Stimulated activated CD8-positive, alpha-beta memory T cell treated with anti-CD3 and anti-CD28 coated beads, Interleukin-4, amount 100 ng/mL, for 1 hour (primary cell): ENCODE measurements at places on chromosomes 2 and 18.

- no peak for DNase-seq
These were observed 369.6 kb downstream of the FBXO15 start for GRCh38 chr18:73778032-73778359.

GRCh38 chr2:224033601-224034000, 5.5 kb downstream of the SERPINE2 start:
- DNase-seq: no peak

DNA sequence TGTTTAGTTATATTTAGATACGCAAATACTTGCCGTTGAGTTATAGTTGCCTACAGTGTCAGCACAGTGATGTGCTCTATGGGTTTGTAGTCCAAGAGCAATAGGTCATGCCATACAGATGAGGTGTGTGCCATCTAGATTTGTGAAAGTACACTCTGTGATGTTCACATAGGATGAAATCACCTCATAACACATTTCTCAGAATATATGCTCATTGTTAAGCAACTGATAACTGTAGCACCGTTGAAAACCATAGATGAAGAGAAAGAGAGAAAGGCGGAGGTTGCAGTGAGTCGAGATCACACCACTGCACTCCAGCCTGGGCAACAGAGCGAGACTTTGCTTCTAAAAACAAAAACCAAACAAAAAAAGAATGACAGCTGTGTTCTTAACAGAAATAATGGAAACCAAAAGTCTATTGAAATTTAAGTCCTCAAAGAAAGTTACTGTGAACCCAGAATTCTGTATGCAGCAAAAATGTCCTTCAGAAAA, 9.5 kb downstream of the DGKD start:
- DNase-seq: no peak

GRCh38 chr2:186304064-186304463, 182.0 kb upstream of the ZC3H15 start:
- no peak for DNase-seq

GRCh38 chr2:181807526-181807925, 84.0 kb upstream of the ITPRID2 start:
- DNase-seq: no peak

DNA sequence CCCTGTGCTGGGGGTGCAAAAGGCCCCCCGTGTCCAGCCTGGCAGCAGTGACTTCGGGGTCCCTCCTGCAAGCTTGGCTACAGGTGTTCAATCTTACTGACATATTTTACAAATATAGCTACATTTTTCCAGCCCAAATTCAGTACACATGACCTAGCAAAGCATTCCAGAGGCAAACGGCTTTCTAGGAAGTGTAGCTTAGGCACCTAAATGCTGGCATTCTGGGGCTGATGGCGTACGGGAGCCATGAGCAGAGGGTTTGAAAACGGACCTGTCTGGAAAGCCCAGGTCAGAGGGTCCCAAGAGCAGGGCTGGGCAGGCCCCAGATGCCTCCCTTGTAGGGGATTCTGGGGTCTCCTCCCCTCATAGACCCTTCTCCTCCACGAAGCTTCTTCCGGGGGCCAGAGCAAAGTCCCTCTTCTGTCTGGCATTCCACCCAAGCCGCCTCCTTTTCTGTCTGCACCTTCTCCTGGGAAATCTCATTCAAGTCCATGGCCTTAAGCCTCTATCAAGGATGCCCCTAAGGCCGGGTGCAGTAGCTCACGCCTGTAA, 63.3 kb upstream of the ASAP2 start:
- no peak for DNase-seq

DNA sequence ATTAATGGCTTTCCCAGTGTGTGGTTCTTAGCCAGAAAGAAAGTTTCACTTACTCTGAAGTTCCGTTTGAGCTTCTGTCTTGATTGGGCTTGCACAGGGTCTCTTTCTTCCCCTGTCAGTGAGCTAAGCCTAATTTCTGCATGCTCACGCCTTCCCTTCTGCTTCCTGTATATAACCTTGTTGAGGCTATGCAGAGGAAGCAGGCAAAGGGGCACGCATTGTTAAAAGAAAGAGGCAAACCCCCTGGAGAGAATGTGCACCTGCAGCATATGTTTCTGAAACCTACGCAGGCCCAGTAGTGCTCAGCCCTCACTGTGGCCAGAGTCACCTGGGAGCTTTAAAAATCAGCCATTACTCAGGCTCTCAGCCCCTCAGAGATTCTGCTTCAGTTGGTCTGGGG, 14.5 kb upstream of the PLA2R1 start:
- DNase-seq: no peak

DNA sequence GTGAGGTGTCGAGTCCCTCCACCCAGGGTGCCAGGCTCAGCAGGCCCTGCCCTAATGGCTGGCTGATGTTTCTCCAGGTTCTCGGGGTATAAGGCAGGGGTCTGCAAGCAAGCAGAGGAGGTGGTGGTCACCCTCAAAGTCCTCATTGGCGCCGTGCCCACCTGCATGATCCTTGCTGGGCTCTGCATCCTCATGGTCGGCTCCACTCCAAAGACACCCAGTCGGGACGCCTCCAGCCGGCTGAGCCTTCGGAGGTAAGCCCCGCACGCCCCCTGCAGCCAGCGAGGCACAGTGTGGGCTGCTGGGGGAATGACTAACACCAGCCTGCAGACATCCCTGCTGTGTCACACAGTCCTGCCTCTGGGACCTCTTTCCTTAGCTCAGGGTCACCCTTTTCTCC, 14.1 kb downstream of the MFSD2B start:
- no peak for DNase-seq

DNA sequence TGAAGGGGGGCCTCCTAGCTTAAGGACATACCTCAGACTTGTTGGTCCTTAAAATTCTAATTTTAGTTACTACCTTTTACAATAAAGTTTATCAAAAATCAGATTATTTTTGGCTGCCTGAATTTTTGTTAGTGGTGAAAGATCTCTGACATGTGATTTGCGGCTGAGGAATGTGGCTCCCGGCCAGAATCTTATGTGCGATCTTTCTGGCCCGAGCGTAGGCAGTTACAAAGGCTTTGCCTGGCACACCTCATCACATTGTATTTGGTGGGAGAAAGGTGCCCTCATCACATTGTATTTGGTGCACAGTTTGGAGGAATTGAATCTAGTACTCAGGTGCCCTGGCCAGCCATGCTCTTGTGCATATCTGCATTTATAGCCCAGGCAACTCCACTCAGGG, 289.1 kb downstream of the GULP1 start:
- DNase-seq: no peak

DNA sequence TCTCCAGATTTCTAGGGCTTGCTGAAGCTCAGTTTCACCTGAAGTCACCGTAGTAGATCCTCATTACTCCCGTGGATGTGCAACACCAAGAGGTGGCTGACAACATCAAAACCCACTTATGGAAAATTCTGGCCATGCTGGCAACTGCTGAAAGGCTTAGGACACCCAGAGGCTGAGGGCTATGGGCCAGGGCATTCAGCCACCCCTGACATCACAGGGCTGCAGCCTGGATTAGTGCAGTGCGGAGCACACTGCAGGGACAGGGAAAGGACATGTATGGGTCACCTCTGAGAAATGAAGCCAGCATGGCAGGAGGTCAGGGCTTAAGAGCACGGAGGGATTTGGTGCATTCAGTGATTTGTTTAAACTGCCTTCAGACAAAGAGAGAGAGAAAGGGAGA, 300.6 kb downstream of the TDRD15 start:
- no peak for DNase-seq

DNA sequence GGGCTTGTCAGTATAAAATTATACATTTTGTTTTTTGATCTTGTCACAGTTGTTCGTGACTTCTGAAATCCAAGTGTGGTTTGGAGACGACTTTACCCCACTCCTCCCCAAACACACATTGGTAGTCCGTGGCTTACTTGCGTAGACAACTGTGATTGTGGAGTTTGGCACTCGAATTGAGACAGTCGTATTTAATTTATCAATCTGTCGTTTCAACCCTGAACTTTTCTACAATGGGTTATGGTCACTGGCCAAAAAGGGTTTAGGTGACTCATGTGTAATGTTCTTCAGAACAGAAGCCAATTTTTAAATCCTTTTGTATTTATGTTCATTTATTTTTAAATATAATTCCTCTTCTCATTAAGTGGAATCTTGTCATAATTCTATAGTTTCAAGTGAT, 129.9 kb downstream of the SPTBN1 start:
- DNase-seq: no peak

DNA sequence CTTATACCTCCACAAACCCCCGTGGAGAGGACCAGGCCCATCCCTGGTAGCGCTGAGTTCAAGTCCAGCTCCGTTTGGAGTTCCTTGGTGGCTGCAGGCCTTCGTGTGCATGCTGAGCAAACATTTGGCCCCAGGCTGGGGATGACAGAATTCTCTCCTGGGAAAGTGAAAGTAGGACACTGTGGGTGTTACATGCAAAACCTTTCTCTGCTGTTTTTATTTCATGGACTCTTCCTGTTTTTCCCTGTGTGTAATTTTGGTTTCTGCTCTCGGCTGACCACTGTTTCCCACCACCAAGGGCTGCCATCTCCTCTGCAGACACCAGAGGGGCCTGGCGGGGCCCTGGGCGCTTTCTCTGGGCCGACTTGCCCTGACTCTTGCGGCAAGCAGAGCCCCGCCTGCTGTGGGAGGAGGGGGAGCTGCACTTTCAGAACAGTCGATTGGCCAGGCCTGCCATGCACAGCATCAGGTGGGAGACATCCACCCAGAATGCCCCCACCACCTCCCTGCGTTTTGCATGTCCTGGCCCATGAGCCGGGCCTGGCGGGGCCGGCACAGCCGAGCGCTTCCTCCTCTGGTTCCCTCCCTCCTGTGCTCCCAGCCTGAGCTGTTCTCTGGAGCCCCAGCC, 102.4 kb downstream of the CABLES1 start:
- DNase-seq: no peak
